ENCODE measurements at places on chromosomes 13 and 19.

DNA sequence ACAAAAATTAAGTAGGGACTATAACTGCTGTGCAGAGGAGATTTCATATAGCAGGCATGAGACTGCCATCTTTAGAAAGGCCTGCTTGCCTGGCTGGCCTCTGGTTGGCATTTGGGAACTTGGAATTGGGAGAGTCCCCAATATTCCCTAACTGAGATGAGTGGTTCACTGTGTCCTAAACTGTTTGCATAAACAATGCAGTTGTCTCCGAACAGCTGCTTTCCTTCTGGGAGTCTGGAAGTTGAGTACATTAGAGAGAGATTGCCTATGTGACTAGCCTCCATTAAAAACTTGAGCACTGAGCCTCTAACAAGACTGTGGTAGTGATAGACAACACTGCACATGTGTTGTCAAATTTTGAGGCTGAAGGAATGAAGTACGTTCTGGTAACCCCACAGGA lies 47.4 kb downstream of the STOML3 start:
- no peak for DNase-seq

- no peak for DNase-seq
Observed at GRCh38 chr13:35888457-35888883, 242.7 kb downstream of the DCLK1 start.

- DNase-seq, result no peak
Observed at GRCh38 chr19:13437919-13438618, 68.2 kb downstream of the CACNA1A start.

DNA sequence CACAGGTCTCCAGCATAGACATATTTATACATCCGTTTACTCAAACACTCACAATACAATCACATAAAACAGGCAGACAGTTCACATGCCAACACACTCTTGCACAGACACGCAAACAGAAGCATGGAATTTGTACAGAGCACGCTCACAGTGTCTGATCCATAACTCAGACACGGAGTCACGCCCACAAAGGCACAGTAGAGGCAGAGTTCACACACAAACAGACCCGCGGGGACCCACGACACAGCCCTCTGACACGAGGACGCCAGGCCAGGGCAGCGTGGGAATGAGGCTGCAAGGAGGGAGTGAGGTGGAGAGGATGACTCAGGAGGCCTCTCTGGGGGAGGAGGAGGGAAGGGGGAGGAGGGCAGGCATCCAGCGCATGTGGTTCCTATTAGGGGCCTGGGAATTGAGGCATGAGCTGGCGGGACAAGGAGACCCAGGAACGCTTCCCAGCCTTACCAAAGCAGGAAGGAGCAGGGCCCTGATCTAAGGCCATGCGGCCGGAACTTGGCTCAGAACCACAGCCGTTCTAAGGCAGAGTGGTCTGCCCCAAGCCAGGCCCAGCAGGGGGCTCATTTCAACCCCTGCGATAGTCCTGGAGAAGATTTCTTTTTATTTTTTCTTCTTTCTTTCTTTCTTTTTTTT lies 9.1 kb upstream of the OLFM2 start:
- no peak for DNase-seq

DNA sequence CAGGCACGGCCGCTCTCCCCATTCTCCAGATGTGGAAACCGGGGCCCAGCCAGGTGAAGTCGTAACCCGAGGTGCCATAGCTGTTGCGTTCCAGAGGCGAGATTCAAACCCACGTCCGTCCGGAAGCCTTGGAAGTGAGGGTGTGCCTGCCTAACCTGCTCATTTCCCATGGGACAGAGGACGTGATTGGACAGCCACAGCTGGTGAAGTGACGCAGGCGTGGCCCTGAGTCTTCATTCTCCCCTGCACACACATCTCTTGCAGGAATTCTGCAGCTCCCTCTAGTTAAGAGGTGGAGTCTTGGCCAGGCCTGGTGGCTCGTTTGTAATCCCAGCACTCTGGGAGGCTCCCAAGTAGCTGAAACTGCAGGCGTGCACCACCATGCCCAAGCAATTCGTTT lies 16.8 kb downstream of the MEIS3 start:
- DNase-seq, result no peak

- DNase-seq, result no peak
Observed at GRCh38 chr19:55635856-55636440, 4.9 kb upstream of the ZNF580 start.

GRCh38 chr13:102868366-102868936 lies 22.6 kb downstream of the ERCC5 start:
- DNase-seq, result no peak

GRCh38 chr13:91747186-91747585 lies 348.8 kb downstream of the GPC5 start:
- DNase-seq, result no peak

GRCh38 chr13:42068886-42069285 lies 20.4 kb downstream of the DGKH start:
- no peak for DNase-seq

- no peak for DNase-seq
Observed at GRCh38 chr13:110298505-110299282, 8.3 kb downstream of the COL4A1 start.

- DNase-seq, result no peak
Observed at GRCh38 chr13:73110814-73111213, 52.0 kb downstream of the KLF5 start.

DNA sequence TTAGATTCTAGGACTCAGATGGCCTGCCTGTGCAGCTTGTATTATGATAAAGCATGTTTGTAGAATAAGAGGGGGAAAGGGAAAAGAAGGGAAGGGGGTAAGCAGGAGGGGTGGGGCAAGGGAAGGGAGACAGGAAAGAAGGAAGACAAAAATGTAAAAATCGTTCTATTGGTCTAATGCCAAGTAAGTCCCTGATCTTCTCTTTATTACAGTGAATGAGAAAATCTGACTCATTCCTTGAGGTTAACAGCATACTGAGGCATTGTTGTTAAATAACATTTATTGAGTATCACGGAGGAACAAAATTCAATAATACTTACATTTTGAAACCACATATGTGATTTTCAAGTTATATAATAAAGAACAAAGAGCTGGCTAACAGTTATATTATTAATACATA lies 1534.7 kb downstream of the OLFM4 start:
- no peak for DNase-seq

DNA sequence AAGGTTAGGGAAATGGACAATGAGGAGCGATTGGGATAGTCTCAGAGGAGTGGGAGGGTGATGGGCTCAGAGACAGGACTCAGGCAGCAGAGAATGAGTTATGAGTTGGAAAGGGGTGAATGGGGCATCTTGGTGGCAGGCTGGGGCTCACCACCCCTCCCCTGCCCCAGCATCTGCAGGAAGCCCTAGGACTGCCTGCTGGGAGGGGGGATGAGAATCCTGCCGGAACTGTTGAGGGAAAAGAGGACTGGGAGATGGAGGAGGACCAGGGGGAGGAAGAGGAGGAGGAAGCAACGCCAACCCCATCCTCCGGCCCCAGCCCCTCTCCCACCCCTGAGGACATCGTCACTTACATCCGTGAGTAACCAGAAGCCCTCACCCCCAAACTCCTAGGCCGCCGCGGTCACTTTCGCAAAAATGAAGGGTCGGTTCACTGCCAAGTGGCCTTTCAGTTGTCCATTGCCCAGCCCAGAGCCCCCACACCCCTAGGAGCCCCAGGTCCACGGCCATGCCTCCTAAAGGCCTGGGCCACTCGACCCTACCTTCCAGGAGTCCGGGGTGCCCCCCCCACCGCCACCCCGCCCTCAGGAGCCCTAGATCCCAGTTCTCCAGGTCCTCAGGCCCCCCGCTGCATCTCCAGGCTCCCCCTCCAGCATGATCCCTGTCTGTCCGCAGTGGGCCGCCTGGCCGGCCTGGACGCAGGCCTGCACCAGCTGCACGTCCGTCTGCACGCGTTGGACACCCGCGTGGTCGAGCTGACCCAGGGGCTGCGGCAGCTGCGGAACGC lies 764 bp downstream of the CLEC11A start:
- no peak for DNase-seq

DNA sequence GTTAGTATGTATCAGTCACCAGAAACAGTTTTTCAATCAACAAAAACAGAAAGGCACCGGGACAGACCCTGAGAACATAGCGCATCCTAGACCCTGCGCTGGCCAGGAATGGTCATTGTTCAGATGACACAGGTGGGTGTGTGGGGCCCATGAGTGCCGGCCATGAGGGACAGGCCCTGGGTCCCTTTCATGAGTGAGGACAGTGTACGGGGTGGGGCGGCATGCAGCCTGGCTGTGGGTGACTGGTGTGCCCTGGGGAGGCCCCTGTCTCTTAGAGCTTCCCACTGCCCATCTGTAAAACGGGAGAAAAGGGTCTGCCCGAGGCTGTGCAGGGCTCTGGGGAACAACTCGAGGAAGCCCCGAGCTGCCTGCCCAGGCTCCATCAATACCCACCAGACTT lies 25.8 kb downstream of the PBX4 start:
- no peak for DNase-seq

DNA sequence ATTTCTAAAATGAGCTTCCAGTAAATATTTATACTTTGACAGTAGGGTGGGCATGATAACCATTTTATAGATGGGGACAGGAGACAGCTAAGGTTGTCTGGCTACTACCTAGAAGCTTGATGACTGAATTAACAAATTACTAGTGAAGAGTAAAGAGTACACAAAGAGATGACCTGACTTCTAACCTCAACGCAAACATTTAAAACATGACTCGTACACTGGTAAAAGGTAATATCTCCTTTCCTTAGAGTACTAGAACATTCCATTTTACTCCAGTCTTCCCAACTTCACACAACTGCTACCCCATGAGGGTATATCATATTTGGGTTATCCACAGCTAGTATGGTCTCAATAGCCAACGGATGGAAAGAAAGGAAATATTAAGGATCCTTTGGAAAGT lies 258.9 kb downstream of the FOXO1 start:
- DNase-seq, result no peak

DNA sequence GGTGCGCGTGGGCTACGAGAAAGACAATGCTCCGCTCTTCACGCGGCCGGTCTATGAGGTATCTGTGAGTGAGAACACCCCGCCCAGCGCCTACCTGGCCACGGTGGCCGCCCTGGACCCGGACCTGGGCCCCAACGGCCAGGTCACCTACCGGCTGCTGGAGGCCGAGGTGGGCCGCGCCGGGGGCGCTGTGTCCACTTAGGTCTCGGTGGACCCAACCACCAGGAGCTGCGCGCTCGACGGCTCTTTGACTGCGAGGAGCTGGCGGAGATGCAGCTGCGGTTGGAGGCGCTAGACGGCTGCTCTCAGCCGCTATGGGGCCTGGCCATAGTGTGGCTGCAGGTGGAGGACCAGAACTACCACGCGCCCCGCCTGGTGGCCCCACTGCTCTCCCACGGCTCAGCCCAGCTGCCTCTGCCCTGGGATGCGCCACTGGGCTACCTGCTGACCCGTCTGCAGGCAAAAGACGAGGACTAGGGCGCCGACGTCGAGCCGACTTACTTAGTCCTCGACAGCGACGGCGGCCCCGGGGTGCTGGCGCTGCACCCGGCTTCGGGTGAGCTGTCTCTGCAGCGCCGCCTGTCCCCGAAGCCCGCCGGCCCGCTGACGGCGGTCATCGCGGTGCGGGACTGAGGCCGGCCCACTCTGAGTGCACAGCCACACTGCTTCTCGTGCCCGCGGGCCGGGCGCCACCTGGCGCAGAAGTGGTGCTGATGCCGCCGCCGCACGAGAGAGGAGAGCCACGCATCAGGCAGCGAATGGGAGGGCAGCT lies 173.0 kb downstream of the OLFM4 start:
- peak; percentile 35 for DNase-seq

DNA sequence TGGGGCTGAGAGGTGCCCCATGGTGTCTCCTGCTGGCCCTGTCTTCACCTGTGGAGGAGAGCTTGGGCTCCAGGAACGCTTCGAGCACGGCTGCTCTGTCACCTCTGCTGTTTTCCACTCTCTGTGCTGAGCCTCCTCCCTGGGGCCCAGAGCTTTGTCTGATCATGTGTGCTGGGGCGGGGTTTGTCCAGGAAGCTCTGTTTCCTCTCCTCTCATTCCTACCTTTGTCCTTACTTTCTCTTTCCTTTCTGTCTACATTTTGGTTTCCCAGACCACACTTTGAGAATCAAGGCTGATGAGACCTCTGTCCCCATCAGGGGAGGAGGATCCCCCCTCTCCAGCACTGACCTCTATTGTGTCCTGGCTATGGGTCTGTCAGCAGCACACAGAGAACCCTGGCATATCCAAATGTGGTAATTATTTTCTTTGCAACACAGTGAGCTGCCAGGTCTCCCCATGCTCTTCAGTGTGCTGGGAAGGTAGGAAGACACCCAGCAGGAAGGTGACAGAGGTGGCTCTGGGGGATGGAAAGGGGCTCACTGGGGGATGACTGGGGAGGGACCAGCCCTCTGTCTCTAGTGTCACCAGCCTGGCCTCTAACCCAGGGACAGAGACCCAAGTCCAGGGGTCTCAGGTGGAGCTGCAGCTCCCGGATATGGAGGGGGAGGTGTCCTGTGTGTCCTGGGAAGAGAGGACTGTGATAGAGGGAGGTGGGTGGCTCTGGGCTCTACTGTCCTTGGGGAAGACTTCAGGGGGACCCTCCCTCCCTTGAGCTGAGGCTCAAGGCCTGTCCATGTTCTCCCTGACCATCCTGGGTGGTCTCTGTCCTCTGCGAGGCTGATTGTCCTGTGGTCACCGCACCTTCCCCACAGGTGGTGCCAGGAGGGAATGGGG lies at the start of gene CEACAM1:
CEACAM1 (minus strand) TSS at position 128 of the 894 bp plus-strand sequence; CDS start at position 21, 107 bp downstream.
- DNase-seq, result no peak

All from RWPE2 (cell line).